LoVo (cell line): ENCODE measurements at places on chromosomes 4 and X.

GRCh38 chrX:51569561-51569960 lies 49.2 kb downstream of the CENPVL3 start:
- no peak for DNase-seq

- DNase-seq, result no peak
Measured at GRCh38 chr4:138003248-138003647, 238.9 kb downstream of the SLC7A11 start.

DNA sequence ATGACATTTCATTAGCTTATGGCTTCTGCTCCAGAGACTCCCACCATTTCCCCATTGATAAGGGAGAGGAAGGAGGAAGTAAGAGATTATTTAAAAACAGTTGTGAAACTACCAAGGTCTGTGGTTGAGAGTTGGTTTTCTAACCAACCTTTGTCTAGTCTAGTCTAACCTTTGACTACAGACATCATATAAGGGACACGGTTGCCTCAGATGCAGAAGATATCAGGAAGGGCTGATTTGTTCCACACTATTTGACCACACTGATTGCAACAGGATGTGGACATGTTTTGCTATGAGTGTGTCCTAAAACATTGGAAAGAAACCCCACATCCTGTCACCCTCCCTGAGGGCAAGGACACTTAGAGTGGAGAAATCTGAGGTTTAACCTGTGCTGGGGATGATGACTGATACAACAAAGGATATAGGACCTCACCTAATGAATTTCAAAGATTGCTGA lies 53.0 kb downstream of the COQ2 start:
- DNase-seq, result no peak

GRCh38 chr4:88818631-88819470 lies 121.2 kb upstream of the NAP1L5 start:
- DNase-seq, result peak; percentile 50

- no peak for DNase-seq
Measured at GRCh38 chr4:173139561-173139960, 29.1 kb upstream of the GALNT7 start.
